ENCODE measurements at places on chromosomes 12 and 14.

DNA sequence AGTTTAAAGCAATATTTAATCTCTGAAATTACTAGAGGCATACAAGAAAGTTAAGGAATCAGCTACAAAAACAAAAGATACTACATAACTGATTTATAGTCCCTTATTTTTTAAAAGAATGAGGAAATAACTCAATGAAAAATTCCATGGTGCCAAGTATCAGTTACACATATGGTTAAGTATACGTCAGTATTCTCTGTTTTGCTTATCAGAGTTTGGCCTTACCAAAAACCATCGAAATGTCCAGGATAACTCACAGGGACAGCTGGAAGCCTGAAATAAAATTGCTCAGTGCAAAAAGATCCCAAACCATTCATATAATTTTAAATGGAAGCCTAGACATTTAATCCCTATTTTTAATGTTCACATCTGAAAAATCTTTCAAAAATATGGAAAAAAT lies 3.6 kb downstream of the CFL2 start:
- DNase-seq = peak; percentile 51

DNA sequence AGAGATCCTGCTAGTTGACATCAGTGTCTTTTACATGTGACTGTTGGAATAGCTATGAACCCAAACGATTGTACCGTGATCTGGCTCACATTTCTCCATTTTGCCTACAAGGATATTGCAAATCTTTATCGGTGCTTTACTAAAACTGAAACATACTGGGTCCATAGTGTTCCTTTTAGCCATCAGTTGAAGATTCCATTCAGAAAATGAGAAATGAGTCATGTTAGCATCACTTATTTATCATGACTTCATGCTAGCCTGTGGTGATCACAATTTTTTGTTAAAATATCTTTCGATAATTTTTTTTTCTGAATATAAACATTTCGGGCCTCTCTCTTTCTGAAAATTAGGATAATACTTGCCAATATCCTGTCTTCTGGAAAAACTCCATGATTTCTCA lies 210.3 kb downstream of the EGLN3 start:
- DNase-seq = no peak

GRCh38 chr12:25701290-25701689 lies 148.2 kb upstream of the LMNTD1 start:
- DNase-seq = no peak

DNA sequence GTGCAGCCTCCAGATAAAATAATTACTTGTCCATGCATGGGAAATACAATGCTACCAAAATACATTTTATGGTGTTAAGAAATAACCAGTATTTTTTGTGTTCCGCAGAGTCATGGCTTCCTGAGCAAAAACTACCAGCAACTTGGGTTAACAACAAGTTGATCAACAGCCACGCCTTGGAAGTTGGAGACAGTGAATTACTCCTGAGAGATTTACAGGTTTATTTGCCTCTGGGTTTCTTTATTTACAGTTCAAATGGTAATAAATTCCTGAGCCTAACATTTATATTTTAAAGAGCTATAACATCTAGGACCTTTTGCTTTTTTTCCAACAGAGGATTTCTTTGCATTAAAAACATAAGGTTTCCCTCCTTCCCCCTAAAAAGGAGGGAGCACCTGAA lies 194.0 kb downstream of the IPO8 start:
- DNase-seq = no peak
